Stimulated activated CD8-positive, alpha-beta memory T cell treated with anti-CD3 and anti-CD28 coated beads, Interleukin-7, amount 100 ng/mL, for 1 hour (primary cell): ENCODE measurements at places on chromosomes 5 and 9.

GRCh38 chr5:71872311-71872864 is 153.3 kb downstream of the CARTPT start:
- DNase-seq = no peak

DNA sequence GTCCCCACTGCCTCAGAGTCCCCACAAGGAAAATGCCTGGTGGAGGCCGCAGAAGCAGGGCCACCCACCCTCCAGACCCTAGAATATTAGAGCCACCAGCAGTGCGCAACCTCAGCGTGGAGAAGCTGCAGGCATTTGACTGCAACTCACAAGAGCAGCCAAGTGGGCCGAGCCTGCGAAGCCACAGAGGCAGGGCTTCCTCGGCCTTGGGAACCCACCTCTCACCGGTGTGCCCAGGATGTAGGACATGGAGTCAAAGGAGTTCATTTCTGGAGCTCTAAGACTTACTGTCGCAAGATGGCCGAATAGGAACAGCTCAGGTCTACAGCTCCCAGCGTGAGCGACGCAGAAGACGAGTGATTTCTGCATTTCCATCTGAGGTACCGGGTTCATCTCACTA is 397.9 kb upstream of the PIK3R1 start:
- DNase-seq = no peak

DNA sequence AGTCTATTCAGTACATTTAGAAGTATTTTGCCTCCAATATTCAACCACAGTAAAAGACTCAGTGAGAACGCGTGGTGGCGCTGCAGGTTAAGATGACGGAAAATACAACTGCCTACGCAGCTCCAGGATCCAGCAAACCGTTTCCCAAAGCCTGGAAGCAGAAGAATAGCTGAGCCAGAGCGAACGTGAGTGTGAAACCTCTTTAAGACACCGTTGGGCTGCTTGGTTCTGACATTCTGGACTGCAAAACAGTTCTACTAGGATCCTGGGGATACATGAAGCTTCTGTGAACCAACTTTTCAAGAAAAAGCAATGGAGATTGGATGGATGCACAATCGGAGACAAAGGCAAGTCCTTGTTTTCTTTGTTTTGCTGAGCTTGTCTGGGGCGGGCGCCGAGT is at the start of gene PCDHB16:
Gene PCDHB16, plus strand, starts transcription at position 140 of the 400 bp plus-strand sequence. Its CDS starts 173 bp downstream, at position 313.
- DNase-seq = no peak

DNA sequence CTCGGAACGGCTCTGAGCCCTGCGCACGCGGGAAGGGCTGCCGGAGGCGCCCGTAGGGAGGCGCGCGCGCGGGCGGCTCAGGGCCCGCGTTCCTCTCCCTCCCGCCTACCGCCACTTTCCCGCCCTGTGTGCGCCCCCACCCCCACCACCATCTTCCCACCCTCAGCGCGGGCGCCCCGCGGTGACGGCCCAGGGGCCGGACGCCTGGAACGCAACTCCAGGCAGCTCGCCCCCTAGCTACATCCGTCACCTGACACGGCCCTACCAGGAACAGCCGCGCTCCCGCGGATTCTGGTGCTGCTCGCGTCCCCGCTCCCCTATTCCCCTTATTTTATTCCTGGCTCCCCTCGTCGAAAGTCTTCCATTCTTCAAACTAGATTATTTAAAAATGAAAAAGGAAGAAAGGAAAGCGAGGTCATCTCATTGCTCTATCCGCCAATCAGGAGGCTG is at the start of gene CDKN2B-AS1:
Gene CDKN2B-AS1, plus strand, starts transcription at position 236 of the 450 bp plus-strand sequence.
- no peak for DNase-seq

DNA sequence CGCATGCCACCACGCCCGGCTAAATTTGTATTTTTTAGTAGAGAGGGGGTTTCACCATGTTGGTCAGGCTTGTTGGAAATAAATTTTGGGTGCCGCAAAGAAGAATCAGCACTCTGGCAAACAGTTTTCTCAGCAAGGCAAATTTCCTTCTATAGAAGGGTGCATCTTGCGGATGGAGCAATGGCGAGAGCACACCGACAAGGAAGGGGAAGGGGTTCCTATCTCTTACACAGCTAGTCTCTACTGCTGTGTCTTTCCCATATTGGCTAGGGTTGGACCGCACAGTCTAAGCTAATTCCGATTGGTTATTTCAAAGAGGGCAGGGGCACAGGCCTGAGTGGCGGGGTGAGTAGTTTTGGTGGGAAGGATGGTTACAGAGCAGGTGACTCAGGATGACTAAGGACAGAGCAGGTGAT is 707 bp downstream of the GTF3C5 start:
- DNase-seq = no peak

GRCh38 chr9:138065287-138065686 is 187.7 kb downstream of the CACNA1B start:
- no peak for DNase-seq

DNA sequence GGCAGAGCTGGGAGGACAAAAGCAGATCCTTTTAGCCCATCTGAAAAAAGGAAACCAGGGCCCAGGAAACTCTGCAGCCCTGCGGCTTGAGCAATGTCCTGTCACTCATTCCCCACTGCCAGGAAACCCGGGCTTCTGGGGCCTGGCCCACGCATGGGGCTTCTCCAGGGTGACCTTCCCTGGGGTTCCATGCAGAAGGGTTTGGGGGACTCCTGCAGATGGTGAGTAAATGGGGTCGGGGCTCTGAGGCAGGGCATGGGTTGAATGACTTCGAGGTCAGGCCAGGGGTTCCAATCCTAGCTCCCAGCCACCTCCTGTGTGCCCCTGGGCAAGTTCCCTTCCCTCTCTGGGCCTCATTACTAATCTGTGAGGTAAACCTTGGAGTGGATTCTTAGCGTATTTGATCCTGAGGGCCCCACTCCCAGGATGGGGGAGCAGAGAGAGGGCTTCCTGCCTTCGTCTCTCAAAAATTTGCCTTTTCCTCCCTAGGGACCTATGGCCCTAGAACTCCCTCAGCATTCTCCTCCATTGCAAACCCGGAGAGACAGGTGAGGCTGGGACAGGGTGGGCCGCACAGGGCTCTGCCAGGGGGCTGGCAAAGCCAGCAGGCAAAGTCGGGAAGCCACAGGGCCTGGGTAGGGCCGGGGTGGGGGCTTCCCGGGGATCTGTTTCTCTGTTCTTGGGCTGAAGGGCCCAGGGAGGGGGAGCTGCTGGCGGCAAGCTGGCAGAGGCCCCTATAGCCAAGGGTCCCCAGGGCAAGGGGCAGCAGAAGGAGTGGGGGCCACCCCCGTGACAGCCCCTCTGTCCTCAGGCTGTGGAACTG is 25.8 kb downstream of the ADGRD2 start:
- no peak for DNase-seq

GRCh38 chr5:34522599-34523386 is 133.3 kb upstream of the RAI14 start:
- peak; percentile 25 for DNase-seq

GRCh38 chr5:98779264-98779877 is 5.9 kb downstream of the RGMB start:
- no peak for DNase-seq

DNA sequence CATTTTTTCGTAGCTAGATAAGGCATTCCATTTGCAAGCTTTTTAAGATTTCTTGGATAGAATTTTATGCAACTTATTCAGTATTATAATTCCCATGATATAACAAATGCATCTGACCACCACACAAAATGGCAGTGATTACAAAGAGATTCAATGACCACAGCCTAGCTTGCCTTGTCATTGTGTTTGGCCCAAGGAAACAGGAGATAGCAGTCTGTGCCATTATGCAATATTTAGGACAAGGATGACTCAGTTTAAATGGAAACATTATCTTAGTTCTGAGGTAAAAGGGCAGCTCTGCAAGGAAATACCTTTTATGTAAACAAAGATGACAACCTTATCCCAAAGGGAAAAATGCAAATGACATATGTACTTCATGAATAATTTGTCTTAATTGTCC is 89.8 kb downstream of the NUDT12 start:
- DNase-seq = no peak

DNA sequence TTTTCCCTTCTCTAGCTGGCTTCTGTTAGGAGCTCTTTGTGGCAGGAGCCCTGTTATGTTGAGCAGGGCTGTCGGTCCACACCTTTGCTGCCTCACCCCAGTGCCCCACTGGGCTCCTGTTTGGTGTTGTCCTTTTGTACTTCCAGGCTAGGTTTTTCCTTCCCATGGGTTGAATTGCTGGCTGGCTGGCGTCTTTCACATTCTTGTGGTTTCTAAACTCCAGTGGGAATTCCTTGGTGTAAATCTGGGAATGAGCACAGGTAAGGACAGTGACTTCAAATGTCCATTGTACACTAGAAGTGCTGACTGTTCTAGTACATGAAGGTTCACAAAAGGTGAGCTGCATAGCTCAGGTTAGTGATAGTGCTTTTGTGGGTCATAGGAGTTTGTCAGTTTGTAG is 30.4 kb downstream of the RASGRF2 start:
- no peak for DNase-seq

- DNase-seq = no peak
Measured at GRCh38 chr5:132754947-132755346, 7.7 kb downstream of the CCNI2 start.

DNA sequence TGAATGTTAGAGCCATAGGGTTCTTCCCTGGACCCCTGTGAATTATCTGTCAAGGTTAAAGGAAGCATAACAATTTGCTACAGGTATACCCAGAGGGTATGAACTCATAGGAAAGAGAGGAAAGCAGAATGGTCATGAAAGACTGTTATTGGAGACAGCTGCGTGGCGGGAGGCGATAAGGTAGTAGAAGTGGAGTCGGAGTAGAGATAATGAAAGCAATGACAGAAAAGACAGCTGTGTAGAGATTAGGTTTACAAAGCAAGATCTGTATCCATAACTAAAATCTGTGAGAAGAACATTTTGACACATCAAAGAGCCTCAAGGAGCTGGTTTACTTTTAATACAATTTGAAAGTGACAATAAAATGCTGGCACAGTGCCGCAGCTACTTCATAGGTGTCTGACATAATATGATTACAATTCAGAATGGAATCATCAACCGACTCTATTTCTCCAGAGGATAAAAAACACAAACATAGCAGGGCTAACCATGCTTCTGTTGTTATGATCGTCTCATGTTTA is 603.9 kb downstream of the CDH12 start:
- no peak for DNase-seq

GRCh38 chr5:88808153-88808552 is 74.8 kb downstream of the MEF2C start:
- DNase-seq = no peak

GRCh38 chr5:125890511-125890931 is 532.7 kb upstream of the GRAMD2B start:
- DNase-seq = no peak

DNA sequence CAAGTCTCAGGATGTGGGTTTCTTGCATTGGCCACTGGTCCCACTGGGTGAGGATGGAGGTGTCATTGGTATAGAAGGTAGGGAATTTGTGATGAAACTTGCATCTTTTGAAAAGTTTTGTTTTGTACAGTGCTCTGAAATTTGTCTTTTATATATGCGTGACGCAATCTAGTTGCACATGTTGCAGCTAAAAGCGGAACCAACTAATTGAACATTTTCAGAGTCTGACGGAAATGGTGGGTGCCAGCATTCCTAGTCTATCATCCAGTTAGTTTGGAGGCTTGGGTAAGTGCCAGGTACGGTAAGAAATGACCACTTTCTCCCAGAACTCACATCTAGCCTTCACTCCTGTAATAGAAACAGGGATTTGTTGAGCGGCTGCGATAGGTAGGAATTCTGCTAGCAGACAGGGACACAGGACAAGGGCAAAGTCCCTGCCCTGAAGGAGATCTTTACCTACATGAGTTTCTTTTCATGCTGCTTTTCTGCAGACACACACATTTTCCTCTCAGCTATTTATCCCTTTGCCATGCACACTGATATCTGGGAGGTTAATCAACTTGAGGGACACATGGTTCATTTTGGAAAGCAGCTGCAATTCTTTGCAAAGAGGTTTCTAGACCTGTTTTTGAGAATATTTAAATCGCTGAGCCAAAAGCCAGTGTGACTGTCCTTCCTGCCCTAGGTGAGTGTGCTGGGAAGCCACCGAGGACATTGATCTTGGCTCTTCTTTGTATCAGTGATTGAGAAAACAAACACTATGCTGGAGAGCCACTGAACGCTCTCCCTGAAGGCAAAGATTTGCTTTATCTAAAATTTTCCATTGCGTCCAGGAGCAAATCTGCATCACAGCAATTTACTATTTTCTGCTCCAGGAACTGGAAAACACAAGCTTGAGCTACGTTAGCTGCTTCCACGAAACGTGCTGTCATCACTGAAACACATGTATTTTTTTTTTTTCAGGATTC is 89.7 kb downstream of the DAP start:
- DNase-seq = no peak

DNA sequence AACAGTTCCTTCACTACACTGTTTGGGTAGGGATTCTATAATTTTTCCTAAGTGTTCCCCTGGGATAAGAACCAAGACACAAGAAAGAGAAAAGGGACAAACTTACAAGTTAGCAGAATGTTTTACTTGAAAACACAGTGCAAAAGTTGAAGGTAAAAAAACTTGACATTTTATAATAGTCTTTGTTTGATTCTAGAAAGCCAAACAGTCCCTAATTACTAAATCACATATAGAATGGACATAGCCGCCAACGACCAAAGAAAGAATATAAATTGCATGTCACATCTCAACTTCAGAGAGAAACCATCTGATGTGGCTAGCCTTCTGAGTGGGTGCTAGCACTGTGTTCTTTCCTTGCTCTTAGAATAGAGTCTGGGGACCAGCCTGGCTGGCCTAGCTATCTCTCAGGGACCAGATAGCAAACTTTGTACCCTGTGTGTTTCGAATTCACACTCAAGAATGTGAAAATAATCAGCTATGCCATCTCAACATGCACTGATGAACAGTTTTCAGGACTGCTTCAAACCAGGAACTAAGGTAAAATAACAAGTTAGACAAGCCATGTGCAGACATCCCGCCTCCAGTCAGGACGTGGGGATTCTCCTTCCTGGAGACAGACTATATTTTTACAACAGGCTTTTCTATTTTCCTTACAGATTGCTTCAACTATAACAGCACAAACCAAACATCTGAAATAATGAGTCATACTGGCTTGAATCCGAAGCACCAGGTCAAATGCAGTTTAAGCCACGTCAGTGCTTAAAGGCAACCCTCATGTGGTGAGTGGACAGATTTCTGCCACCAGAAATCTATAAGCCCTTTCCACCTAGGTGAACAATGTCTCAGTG is 53.7 kb downstream of the LHFPL2 start:
- no peak for DNase-seq

GRCh38 chr9:127903557-127904475 is 4.4 kb upstream of the ST6GALNAC6 start:
- peak; percentile 55 for DNase-seq
